ENCODE measurements at places on chromosomes 5 and 9. TPM values are rescaled to one million over a fixed set of nuclear protein-coding genes. Genes with fewer than 3 reads are reported as not detected.

GRCh38 chr5:157343842-157344790, 78.2 kb downstream of the CYFIP2 start:
- DNase-seq = no peak

DNA sequence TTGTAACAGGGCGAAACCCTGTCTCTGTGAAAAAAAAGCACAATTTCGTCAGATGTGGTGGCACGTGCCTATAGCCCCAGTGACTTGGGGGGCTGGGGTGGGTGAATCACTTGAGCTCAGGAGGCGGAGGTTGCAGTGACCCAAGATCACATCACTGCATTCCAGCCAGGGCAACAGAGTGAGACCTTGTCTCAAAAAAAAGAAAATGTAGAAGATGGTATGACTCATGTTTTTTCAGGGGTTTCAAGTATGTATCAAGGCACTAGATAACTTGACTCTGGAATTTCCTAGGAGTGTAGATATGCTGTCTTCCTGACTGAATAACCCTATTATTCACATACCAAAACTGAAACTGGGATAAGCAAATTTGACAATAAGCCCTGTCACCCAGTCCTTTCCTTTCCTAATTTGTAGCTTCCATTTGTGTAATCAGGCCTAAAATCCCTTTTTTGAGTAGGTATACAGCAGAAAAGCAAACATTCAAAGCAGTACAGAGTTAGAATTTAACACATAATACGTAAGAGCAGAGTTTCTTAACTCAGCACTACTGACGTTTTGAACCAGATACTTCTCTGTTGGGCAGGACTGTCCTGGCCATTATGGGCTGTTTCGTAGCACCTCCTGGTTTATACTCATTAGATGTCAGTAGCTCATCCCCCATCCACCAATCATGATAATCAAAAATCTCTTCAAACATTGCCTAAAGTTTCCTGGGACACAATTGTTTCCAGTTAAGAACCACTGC, 17.3 kb upstream of the ANKRD18B start:
- DNase-seq = no peak

GRCh38 chr9:69330580-69330979, 5.6 kb downstream of the ENTREP1 start:
- DNase-seq = no peak

- no peak for DNase-seq
Measured at GRCh38 chr9:94576131-94576530, 17.5 kb downstream of the FBP2 start.

GRCh38 chr5:80212171-80212667, 43.6 kb downstream of the SERINC5 start:
- DNase-seq = no peak

The VLDLR gene
- polyA plus RNA-seq = 29.6 TPM

- no peak for DNase-seq
Measured at GRCh38 chr5:165620394-165620793, 2115.0 kb downstream of the MAT2B start.

- no peak for DNase-seq
Measured at GRCh38 chr9:77384406-77384805, 207.1 kb downstream of the VPS13A start.
